NCI-H748 treated with DMSO at 0.1 percent for 48 hours (cell line): ENCODE measurements at places on chromosomes 2 and 18.

DNA sequence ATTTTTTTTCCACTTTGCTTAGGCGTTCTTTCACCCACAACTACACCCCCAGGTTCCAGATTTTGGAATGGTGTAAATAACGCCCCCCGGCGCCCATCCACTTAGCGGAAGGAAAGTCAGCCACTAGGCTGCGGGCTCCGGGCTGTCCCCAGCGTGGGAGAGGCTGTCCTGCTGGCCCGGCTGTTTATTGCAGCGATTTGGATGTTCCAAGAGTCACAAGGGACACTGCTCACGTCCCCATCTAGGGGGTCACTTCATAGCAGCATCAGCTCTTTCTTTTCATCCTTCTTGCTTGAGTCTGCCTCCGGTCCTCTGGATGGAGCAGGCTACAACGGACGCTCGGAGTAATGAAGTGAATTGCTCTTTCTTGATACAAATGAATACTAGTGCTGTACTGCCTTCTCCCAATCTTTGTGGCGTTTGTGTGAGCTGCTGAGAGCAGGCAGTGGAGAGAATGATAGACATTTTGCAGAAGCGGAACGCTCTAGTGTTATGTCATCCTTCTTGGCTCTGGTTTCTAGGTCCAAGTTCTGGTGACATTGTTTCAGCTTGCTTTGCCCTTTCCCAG is 50.7 kb upstream of the PAIP2B start:
- DNase-seq: peak; percentile 1

- no peak for DNase-seq
These were observed 215.1 kb upstream of the THUMPD2 start for GRCh38 chr2:39994151-39994550.

GRCh38 chr2:122863532-122863931 is 1108.1 kb downstream of the TSN start:
- DNase-seq: no peak

DNA sequence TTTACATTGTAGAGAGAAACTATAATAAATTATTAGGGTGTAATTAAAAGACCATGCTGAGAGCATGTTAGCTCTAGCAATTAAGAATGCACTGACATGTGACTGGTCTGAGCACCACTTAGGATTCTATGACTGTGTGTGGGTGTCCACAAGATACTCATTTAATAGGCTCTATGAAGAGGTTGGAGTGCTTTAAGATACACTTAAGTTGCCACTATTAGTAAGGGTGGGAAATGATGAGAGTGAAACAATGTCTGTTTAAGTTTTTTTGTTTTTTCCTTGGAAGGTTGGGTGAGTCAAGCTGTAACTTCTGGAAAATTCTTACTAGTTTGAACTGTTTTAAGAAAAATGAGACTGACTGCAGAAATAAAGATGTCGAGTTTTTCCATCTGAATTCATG is 1.8 kb upstream of the FAP start:
- no peak for DNase-seq

DNA sequence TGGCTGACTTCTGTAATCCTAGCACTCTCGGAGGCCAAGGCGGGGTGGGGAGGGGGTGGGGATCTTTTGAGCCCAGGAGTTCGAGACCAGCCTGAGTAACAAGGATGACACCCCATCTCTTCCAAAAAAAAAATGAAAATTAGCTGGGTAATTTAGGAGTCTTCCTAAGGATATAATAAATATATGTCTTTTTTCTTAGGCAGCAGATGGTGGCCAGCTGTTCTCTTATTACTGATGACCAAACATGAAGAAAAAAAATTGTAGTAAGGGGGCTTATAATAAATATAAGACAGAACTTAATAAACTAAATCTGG is 4.2 kb upstream of the IMPA2 start:
- DNase-seq: no peak

DNA sequence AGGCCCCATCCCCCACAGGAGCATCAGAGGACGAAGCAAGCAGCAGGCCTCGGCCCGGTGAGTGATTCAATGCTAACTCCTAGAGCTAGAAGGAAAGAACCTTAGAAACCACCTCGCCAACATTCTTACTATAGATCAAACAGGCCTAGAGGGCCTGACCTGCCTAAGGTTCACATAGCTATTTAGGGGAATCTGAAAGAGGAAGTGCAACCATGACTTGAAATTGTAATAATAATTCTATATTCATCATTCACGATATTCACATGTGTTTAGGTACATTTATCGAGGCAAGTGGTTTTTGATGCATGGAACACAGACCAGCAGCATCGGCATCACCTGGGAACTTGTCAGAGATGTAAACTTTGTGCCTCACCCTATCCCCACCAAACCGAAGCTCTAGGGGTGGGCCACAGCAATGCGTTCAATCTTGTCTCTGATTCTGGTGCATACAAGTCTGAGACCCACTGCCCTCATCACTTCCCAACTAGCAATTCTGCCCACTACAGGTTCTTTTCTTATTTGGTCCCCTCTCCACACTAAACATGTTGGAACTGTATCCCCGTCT is 78.0 kb upstream of the DNMT3A start:
- no peak for DNase-seq

DNA sequence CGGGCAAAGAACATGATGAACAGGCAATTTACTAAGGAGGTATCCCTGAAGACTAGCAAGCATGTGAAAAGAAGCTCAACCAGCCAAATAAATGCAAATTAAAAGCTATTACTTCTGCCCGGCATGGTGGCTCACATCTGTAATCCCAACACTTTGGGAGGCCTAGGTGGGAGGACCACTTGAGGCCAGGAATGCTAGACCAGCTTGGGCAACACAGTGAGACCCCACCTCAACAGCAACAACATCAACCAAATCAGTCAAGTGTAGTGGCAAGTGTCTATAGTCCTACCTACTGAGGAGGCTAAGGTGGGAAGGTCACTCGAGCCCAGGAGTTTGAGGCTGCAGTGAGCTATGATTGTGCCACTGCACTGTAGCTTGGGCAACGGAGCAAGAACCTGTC is 139.1 kb downstream of the MEP1B start:
- no peak for DNase-seq

DNA sequence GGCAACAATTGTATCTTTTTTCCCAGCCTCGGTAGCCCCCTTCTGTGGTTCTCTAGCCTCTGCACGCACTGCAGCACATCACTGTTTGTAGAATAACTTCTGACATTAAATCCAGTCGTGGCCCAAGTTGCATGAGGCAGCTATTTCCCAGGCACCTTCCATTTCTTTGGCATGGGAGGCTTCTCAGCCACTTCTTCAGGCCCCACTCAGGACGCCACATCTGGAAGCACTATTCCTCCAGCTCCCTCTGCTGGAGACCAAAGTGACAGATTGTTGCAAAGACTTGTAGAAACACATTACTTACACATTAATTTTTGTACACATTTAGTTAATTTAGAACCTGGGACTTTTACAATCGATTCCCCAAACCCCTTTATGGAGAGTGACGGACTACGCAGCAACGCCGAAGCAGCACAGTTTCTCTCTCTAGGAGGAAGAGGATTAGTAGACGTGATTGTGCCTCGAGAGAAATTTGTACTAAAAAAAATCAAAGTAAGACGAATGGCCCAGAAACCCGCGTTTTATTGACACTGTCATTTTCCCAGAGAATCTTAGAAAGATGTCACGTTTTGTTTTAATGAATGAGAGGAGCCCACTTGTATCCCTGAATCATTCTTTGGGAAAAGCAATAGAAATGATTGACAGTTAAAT is 57.8 kb upstream of the RGPD5 start:
- DNase-seq: peak; percentile 4
